Gastrocnemius medialis (tissue), 4 donors: ENCODE measurements at places on chromosomes 2 and 18.

- H3K27ac ChIP-seq: no peak overlapping the region
- H3K27me3 ChIP-seq: no peaks in the 10 kb centered on the region
- H3K4me3 ChIP-seq: no peak overlapping the region
- no peaks in the 10 kb centered on the region for H3K4me1 ChIP-seq
- H3K36me3 ChIP-seq: no peaks in the 10 kb centered on the region
Observed at GRCh38 chr18:64253222-64253621, 104.3 kb upstream of the LINC00305 start.

- H3K27ac ChIP-seq: no peak overlapping the region
- H3K27me3 ChIP-seq: no peaks in the 10 kb centered on the region
- no peaks in the 10 kb centered on the region for H3K4me1 ChIP-seq
- no peak overlapping the region for H3K4me3 ChIP-seq
- H3K36me3 ChIP-seq: no peaks in the 10 kb centered on the region
Observed at GRCh38 chr18:6593142-6593885, 136.2 kb upstream of the ARHGAP28 start.

GRCh38 chr2:105538840-105539239 lies 140.0 kb upstream of the FHL2 start:
- no peaks in the 10 kb centered on the region for H3K36me3 ChIP-seq
- no peaks in the 10 kb centered on the region for H3K4me1 ChIP-seq
- H3K4me3 ChIP-seq: no peak overlapping the region
- no peak for DNase-seq
- H3K27me3 ChIP-seq: no peaks in the 10 kb centered on the region
- H3K27ac ChIP-seq: no peak overlapping the region

GRCh38 chr2:12416600-12416999 lies 300.1 kb upstream of the TRIB2 start:
- H3K27me3 ChIP-seq: no peaks in the 10 kb centered on the region
- H3K36me3 ChIP-seq: no peaks in the 10 kb centered on the region
- no peak overlapping the region for H3K27ac ChIP-seq
- DNase-seq: no peak

GRCh38 chr2:68832233-68832869 lies 38.8 kb downstream of the BMP10 start:
- H3K27ac ChIP-seq: peak overlapping the region; percentile 72
- H3K4me3 ChIP-seq: no peak overlapping the region
- H3K36me3 ChIP-seq: no peaks in the 10 kb centered on the region
- H3K4me1 ChIP-seq: peaks cover 38% of the 10 kb centered on the region
- H3K27me3 ChIP-seq: no peaks in the 10 kb centered on the region

DNA sequence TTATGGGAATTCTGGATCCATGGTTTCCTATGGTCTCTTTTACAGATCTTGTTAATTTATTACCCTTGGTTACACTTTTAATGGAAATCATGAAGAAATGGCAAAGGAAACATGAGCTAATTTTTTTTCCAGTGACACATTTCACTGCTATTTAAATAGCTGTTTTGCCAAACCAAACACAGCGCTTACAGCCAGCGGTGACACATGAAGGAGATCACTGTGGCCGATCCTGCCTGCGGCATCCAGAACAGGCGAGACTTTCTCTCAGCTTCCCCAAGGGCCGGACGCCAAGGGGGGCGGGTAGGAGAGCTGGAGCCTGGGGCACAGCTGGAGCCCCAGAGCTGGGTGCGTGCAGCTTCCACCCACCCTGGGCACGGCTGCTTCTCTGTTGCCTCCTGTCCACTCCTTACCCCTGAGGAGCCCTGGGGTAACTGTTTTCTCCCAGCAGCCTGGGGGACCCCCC lies 81.4 kb upstream of the PKDCC start:
- no peaks in the 10 kb centered on the region for H3K27me3 ChIP-seq
- H3K27ac ChIP-seq: peak overlapping the region; percentile 71
- H3K4me1 ChIP-seq: peaks cover 34% of the 10 kb centered on the region
- DNase-seq: peak; percentile 83
- H3K36me3 ChIP-seq: no peaks in the 10 kb centered on the region

GRCh38 chr2:213317929-213318328 lies 33.7 kb downstream of the SPAG16 start:
- no peaks in the 10 kb centered on the region for H3K27me3 ChIP-seq
- no peak overlapping the region for H3K4me3 ChIP-seq
- DNase-seq: no peak
- no peaks in the 10 kb centered on the region for H3K4me1 ChIP-seq

DNA sequence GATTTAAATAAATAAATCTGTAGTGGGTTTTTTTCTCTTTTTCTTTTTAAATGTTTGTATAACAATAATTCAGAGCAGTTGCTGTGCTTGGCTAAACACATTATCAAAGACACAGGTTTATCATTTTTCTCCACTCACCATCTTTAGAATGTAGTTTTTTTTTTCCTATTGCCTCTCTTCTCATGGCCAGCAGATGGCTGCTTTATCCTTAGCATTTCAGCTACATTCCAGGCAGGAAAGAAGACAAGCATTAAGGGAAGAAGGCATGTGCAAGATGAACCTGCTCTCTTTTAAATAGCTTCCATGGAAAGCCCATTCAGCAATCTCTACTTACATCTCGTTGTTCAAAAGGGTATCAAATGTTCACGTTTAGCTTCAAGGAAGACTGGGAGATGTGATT lies 42.6 kb downstream of the ARHGAP15 start:
- no peaks in the 10 kb centered on the region for H3K36me3 ChIP-seq
- no peak overlapping the region for H3K4me3 ChIP-seq
- no peak overlapping the region for H3K27ac ChIP-seq
- no peaks in the 10 kb centered on the region for H3K4me1 ChIP-seq
- no peak for DNase-seq

DNA sequence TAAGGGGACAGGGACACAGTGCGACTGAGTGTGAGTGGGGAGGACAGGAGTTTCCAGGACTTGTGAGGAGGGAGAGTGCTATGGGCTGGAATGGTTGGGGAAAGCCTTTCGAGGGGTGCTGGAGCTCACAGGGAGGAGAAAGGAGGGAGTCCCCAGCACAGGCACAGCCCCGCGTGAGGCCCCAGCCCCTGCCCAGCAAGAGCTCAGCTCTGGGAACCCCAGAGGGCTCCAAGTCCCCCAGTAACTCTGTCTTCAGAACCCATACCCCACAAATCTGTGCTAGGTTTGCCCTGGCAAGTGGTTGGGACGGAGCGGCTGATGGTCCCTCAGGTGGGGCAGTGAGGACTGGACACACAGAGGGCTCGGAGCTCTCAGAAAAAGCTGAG lies 75.4 kb downstream of the SFXN5 start:
- H3K4me1 ChIP-seq: no peaks in the 10 kb centered on the region
- H3K4me3 ChIP-seq: no peak overlapping the region
- no peaks in the 10 kb centered on the region for H3K36me3 ChIP-seq
- H3K27me3 ChIP-seq: no peaks in the 10 kb centered on the region

- H3K4me3 ChIP-seq: no peak overlapping the region
- H3K36me3 ChIP-seq: peaks cover 13% of the 10 kb centered on the region
- no peak overlapping the region for H3K27ac ChIP-seq
- H3K4me1 ChIP-seq: peaks cover 77% of the 10 kb centered on the region
- no peaks in the 10 kb centered on the region for H3K27me3 ChIP-seq
Observed at GRCh38 chr2:131058214-131058843, 34.9 kb downstream of the FAM168B start.

DNA sequence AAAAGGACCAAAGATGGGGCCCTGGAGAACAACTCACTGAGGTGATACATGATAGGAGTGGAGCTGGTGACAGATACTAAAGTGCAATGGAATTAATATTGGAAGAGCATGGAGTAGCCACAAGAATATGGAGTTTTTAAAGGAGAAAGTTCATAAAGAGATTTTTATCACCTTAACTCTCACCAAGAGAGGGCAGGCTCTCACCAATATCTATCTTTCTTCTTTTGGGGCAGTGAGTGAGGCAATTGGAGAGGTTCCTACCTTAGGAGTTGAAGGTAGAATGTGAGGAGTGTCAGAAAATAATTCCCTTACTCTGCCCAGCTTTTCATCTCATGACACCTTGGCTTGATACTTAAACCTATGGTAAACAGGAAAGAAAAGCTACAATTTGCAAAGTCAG lies 233.7 kb upstream of the CWC22 start:
- no peaks in the 10 kb centered on the region for H3K36me3 ChIP-seq
- no peaks in the 10 kb centered on the region for H3K4me1 ChIP-seq
- no peak overlapping the region for H3K27ac ChIP-seq
- no peaks in the 10 kb centered on the region for H3K27me3 ChIP-seq
- no peak overlapping the region for H3K4me3 ChIP-seq
- DNase-seq: no peak

DNA sequence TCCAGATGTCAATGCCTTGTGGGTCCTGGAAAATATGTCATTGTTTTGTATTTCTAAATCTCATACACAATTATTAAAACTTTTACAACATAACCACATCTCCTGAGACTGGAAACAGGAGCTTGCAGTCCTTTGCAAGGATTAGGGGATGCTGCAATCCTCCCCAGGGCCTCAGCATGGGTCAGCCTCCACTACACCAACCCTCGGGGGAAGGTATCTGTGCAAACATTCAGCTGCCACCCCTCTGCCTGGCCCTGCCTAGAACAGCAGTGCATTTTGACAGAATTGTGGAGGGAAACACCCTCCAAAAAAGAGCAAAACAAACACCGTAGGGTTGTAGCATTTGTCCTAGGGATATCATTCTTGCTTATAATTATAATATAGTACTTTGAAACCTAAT lies 4.2 kb upstream of the UPP2 start:
- no peak overlapping the region for H3K27ac ChIP-seq
- no peaks in the 10 kb centered on the region for H3K27me3 ChIP-seq
- no peaks in the 10 kb centered on the region for H3K4me1 ChIP-seq
- H3K4me3 ChIP-seq: no peak overlapping the region

GRCh38 chr2:237819231-237819630 lies 20.7 kb downstream of the RBM44 start:
- H3K27me3 ChIP-seq: no peaks in the 10 kb centered on the region
- DNase-seq: no peak
- H3K36me3 ChIP-seq: no peaks in the 10 kb centered on the region
- H3K4me1 ChIP-seq: no peaks in the 10 kb centered on the region
- no peak overlapping the region for H3K27ac ChIP-seq
- no peak overlapping the region for H3K4me3 ChIP-seq

- no peak overlapping the region for H3K27ac ChIP-seq
- no peaks in the 10 kb centered on the region for H3K36me3 ChIP-seq
- no peaks in the 10 kb centered on the region for H3K27me3 ChIP-seq
- H3K4me3 ChIP-seq: no peak overlapping the region
Observed at GRCh38 chr2:30305235-30305634, 73.9 kb downstream of the LBH start.

DNA sequence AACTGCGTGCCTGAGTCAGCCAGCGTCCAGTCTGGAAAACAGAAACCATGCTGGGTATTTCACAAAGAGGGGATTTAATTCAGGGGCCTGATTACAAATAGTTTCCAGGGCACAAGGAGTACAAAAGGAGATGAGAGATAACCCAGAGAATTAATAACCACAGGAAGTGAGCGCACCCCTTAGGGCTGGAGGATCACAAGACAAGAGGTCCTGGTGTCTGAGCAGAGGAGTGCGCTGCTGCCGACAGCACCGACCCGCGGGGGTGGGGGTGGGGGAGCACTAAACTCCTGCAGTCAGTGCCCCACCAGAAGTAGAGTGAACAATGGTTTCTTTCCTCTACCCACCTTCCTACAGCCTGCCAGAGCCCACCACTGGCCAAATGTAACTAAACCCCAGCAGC lies 20.8 kb upstream of the MAL start:
- H3K4me1 ChIP-seq: no peaks in the 10 kb centered on the region
- no peaks in the 10 kb centered on the region for H3K36me3 ChIP-seq
- DNase-seq: no peak
- no peaks in the 10 kb centered on the region for H3K27me3 ChIP-seq

GRCh38 chr2:126864861-126865260 lies 33.8 kb upstream of the TEX51 start:
- no peaks in the 10 kb centered on the region for H3K4me1 ChIP-seq
- no peak overlapping the region for H3K27ac ChIP-seq
- H3K4me3 ChIP-seq: no peak overlapping the region
- H3K27me3 ChIP-seq: no peaks in the 10 kb centered on the region
- no peak for DNase-seq

GRCh38 chr18:12008842-12009580 lies 27.7 kb downstream of the IMPA2 start:
- H3K27ac ChIP-seq: no peak overlapping the region
- peaks cover 6% of the 10 kb centered on the region for H3K4me1 ChIP-seq

DNA sequence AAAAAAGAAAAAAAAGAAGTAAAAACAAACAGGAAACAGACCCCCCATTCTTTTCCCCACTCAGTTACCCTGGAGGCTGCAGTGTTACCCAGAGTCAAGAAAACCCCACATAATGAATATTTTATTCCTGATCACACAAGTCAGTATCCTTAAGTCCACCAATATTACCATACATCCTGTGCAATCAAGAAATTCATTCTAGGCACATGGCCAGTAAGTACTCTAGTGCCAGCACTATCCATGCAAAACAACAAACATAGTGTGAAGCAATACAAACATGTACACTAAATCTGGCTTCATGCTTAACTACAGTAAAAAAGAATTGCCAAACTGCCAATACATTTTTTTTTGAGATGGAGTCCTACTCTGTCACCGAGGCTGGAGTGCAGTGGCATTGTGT lies 111.6 kb downstream of the FAM168B start:
- H3K27me3 ChIP-seq: no peaks in the 10 kb centered on the region
- DNase-seq: no peak
- no peaks in the 10 kb centered on the region for H3K36me3 ChIP-seq
- H3K4me1 ChIP-seq: no peaks in the 10 kb centered on the region

DNA sequence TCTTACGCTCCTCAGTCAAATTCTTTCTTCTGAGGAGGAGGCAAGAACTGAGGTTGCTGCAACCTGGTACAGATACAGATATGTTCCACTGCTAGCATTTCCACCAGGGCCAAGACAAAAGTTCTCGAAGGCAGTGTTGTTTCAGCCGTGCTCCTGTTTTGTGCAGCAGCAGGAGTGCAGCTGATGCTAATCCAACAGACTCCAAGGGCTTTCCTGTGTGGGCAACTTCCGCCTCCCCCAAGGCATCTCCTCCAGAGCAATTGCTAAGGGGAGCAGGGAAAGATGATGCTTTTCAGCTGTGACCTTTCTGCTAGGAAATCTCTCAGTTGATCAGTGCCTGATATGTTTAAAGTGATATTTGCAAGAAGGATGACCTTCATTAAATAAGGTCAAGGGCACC lies 52.6 kb upstream of the DAPL1 start:
- H3K4me3 ChIP-seq: no peak overlapping the region
- no peak for DNase-seq
- H3K36me3 ChIP-seq: no peaks in the 10 kb centered on the region
- no peaks in the 10 kb centered on the region for H3K27me3 ChIP-seq
- peaks cover 11% of the 10 kb centered on the region for H3K4me1 ChIP-seq
